Naive thymus-derived CD4-positive, alpha-beta T cell (primary cell): ENCODE measurements at places on chromosomes 7 and 10. TPM values are rescaled to one million over a fixed set of nuclear protein-coding genes. Genes with fewer than 3 reads are reported as not detected.

- no peak for DNase-seq
These were observed 446.9 kb downstream of the KIF20B start for GRCh38 chr10:90148116-90148855.

GRCh38 chr7:3243680-3244079 lies 57.4 kb upstream of the SDK1 start:
- no peak for DNase-seq

- no peak for DNase-seq
These were observed 201.9 kb downstream of the MYOF start for GRCh38 chr10:93280121-93280698.

- DNase-seq: no peak
These were observed 26.9 kb upstream of the SDK1 start for GRCh38 chr7:3274131-3274530.

- no peak for DNase-seq
These were observed 102.9 kb upstream of the CCDC6 start for GRCh38 chr10:60009276-60009675.

Gene FAM25C
- not detected for total RNA-seq

Gene IKZF1
- total RNA-seq: 463 and 475 TPM in 2 replicates

Gene CTAGE8
- 0.75 TPM for total RNA-seq

Gene LIPJ
- 0.32 TPM for total RNA-seq
